Activated CD4-positive, alpha-beta T cell treated with anti-CD3 and anti-CD28 coated beads for 48 hours (primary cell): ENCODE measurements at places on chromosomes 4 and X.

DNA sequence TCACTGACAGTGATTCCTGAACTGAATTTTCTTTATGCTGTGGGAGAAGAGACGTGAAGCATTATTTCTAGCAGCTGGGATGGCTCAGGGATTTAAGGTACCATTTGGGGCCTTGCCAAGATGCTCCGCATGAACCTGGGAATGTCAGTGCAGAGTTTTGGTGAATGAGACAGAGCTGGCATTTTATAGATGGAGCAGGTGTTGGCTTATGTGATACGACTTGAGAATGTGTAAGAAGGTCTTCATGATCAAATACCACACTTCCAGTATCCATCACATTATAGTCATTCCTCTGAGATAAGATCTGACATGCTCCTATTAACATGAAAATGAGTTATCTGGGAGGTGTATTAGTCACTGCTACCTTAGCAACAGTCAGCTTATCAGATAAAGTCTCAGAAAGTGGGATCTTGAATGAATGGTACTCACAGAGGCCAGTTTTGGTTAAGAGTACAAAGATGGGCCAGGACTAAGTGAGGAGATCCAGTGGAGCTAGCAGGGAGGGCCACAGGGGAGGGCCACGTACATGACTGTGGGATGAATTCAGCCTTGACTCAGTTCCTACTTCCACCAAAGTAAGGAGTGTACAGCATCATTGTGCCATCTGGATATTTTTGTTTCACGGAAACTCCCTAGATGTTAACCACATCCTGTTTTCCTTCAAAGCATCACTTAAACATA is 116.7 kb downstream of the SPCS3 start:
- DNase-seq: peak; percentile 2

DNA sequence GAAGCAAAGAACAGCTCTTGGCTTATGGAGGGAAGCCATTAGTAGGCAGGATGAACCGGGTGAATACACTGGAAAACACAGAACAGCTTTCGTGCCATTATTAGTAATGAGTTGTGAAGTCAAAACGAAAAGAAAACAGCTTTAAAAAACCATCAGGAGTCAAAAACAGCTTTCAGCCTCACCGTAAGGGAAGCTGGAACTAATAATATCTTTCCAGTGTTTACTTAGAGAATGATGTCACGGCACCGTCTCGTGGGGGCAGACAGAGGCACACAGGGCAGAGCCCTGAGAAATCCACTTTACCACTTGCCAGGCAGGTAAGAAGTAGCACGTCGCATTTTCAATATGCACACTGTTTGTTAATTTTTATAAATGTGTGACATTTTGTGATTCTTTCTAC is 37.9 kb upstream of the HMX1 start:
- no peak for DNase-seq

DNA sequence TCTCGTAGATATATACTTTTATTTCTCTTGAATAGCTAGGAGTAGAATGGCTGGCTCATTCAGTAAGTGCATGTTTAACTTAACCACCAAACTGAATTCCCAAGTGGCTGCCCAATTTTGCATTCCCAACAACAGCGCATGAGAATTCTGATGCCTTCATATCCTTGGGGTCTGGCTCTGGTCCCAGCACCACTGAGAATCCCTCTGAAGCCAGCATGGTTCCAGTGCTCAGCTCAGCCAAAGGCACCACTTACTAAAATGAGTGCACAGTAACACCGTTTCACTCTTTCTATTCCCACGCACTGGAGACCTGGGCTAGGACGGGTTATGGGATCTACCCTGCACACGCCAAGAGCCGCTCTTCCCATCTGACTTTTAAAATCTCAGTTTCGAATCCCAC is 60.4 kb downstream of the CASP3 start:
- no peak for DNase-seq

DNA sequence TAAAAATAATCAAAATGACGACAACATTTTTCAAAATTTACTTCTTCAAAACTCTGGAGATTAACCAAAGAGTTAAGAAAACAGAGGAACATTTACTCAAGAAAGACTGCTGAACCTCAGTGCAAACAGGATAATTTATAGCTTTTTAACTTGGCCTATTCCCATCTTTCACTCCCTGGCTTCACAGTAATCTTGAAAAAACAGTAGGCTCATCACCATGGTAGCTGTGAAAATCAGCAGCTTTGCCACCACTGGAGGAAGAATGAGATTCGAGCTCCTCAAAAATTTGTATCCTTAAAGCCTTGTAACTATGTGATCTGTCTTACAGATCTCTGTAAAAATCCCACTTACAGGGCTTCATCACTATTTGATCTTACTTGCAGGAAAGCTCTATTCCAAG is 447.7 kb upstream of the CTSO start:
- DNase-seq: no peak

DNA sequence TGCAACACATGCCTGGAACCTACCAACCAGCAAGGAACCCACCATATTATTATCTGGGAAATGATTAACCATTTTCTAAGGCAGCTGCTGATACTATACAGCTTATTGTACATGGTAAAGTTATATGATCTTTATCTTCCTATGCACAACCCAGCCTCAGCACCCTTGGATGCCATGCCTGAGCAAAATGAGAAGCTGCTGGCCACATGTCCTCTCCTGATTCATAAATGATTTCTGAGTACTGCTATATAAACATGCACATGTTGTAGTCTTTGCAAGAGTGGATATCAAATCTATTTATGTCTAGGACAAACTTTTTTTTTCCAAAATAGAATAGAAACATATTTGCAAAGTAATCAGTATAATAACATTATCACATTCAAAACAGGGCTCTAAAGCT is 1043.6 kb downstream of the CCSER1 start:
- DNase-seq: no peak

- no peak for DNase-seq
Measured at GRCh38 chr4:96912716-96913115, 1072.8 kb downstream of the PDHA2 start.

DNA sequence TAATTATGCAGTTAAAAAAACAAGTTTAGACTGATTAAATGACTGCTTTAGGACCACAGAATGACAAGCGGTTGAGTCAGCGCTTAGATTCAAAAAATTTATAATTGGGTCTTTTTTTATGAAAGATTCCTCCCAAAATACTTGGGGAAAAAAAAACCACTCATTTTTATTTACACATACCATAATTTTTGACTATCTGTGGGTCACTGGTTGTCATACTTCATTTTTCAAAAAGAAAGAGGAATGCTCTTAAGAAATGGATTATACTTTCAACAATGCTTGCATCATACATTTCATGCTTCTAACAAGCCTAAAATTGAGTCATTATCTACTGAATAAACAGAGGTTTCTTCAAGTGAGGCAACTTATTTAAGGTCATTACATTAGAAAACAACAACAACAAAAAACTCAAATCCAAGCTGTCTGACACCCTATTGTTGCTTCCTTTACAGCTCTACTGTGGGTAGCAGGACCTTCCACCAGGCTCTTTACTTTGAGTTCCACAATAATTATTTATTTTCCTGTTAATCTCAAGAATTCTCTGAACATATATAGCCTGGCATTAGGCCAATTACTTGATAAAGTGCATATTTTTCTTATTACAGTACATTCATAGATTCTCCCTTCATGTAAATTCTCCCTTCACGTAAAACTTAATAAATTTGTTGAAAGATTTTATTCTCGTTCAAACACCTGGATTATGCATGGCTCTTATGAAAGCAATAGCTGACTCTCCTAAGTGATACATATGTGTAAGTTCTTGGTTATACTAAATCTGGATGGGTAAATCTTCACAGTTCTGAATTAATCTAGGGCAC is 445.5 kb downstream of the PCDH10 start:
- no peak for DNase-seq

- DNase-seq: no peak
Measured at GRCh38 chrX:34612036-34612435, 45.0 kb downstream of the TMEM47 start.
